G401 (cell line): ENCODE measurements at places on chromosomes 13 and 19.

DNA sequence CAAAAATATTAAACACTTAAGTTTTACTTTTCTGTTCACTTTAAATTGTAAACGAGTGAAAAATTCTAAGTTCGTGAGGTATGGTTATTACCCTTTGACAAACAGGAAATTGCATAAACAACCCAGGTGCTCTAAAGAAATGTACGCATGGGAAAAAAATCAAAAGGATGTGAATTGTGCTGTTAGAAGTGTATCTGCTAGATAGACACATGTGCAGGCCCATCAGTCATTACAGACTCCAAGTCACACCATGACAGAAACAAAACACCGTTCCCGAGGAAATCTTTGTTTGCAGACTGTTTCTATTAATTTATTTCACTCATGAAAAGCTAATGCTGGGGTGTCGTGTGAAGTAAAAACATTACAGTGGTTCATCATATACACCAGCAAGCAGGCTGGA lies 17.0 kb upstream of the DOCK9 start:
- no peak for DNase-seq

DNA sequence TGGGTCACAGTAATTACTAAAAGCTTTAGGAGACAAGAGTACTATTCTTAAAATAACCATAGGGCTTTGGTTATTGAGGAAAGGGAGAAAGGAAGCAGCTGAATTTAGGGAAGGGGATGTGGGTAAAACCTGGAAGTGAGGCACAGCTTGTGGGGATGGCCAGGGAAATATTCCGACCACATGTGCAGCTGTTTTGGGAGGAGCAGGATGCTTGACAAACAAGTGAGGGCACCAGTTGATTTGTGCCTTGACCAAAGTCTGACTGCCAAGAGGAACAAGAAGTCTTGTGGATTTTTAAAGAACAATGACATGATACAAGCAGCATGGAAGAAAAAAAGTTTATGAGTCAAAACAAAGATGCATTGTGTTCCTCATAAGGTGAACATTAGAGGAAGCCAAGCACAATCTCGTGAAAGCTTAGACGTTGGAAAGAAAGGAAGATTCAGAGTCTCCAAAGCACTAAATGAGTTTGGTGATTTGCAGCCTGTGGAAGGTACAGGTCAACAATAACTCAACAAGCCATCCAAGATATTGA lies 108.5 kb upstream of the GPC6 start:
- DNase-seq = no peak

GRCh38 chr19:51185868-51186215 lies 39.0 kb upstream of the CD33 start:
- DNase-seq = no peak

DNA sequence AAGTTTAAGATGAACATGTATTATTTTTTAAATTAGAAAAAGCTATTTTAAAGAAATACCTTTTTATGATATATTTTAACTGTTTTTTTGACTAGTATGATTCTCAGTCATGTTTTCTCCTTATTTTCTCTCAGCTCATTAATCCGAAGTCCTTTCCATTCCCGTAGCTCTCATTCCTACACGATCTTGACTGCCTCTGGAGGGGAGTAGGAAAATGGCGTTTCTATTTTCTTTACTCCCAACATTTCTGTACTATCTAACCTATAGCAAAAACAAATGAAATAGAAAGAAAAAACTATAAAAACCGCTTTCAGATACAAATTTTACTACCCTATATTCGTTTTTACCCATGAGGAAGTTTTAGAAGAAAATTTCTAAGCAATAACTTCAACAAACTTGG lies 343.8 kb downstream of the RBM26 start:
- DNase-seq = no peak

GRCh38 chr19:45469132-45469944 lies 1.5 kb downstream of the FOSB start:
- peak; percentile 97 for DNase-seq

DNA sequence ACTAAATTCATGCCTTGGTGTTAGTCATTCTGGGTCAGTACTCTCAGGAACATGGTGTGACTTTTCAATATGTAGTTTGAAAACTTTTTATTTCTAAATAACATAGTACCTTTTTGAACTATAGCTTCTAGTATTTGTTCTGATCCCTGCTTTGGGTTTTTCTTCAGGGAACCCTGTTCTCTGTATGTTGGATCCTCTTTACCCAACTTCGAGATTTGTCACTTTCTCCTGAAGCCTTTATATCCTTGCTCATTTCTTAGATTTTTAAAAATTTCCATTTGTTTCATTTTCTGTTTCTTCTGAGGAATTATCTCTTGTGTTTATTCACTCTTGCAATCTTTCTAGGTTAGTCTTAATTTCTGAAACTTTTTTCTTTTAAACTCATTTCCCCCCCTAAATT lies 12.4 kb upstream of the CHST8 start:
- DNase-seq = no peak

- no peak for DNase-seq
Observed at GRCh38 chr19:30061223-30062064, 119.4 kb downstream of the URI1 start.

DNA sequence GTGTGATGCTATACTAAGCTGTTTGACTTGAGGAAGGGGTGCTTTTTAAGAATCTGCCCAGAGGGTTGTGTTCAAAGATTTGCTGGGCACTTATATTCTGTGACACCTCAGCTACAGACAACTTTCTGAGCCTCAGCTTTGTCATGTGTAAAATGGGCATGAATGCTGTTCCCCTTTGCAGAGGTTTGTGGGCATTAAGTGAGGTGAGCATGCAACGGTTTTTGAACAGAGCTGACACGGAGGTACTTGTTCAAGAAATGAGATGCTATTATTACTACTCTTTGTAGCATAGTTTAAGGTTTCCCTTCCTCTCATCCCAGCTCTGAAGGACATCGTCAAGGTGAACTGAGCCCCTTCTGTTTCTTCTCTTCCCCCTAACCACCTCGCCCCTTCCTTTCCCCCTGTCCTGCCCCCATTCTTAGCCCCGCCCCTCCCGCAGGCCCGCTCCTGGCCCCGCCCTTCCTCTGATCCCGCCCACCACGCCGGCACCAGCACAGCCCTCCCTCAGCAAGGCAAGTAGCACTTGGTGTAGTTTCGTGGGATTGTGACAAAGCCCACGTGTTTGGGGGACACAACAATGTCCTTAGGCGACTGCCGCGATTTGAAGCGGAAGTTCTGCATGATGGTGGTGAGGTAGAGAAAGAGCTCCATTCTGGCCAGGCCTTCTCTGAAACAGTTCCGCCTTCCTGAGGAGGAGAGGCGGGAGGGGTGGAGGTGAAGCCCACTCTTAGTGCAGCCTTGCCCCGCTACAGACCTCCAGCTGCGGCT lies 26.1 kb upstream of the CYP2A7 start:
- DNase-seq = no peak

GRCh38 chr19:2154587-2155075 lies 3.3 kb upstream of the AP3D1 start:
- DNase-seq = no peak

GRCh38 chr13:39765801-39766463 lies 110.5 kb downstream of the COG6 start:
- peak; percentile 99 for DNase-seq

DNA sequence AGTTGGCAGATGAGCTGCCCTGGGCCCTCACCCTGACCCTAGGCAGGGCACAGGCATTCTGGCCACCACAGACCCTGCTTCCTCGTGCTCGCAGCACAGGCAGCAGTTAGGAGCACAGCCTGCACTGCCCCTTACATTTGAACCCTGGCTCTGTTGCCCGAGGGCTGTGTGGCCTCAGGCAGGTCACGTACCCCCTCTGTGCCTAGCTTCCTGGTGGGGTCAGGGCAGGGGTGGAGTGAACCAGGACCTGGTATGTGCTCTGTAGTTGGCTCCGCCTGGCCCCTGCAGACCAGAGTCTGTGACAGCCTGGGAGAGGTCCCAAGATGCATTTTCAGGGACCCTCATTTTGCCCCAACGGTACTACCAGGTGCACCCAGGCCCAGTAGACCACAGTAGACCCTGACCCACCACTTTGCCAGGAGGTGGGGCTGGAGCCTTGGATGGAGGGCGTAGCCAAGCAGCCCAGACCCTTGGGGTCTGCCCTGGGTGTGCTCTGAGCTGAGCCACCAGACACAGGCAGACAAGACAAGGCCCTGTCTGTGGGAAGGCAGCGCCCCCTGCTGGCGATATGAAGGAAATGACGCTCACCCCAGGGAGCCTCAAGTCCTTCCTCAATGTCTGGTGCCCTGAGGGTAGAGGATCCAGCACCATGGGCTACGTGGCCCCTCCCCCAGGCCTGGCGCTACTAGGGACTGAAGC lies 9.1 kb downstream of the LYL1 start:
- peak; percentile 92 for DNase-seq

DNA sequence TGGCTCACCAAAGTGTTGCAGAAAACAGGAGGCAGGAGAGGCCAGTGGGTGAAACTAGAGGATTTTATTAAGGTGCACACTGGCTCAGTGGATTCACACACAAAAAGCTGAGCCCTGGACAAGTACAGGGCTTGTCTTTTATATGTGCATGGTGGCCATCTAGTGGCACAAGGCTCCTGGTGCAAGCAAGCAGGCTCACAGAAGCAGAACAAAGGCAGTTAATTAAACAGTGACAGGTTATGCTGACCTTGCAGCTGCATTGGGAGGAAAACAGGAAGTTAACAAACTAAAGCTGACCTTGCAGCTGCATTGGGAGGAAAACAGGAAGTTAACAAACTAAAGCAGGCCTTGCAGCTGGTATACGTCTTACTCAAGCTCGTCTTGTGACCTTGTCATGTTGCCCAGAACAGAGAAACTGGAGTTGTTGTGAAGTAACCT lies 65.3 kb upstream of the ZNF681 start:
- DNase-seq = peak; percentile 15

DNA sequence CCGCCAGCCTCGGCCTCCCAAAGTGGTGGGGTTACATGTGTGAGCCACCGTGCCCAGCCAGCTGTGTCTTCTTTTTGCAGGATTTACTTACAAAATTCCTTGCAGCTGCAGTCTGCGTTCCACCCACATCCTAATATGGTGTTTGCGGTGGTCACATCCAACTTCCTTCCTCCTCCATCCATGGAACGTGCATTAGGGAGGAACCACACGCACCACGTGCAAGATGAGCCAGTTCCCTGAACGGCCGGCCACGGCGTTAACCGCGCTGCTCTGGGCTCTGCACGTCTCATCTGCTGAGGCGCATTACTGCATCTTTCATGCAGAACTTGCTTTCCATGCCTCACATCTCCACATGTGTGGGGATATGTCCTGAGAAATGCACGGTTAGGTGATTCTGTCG lies 13.0 kb upstream of the SIGLEC11 start:
- DNase-seq = no peak

- no peak for DNase-seq
Observed at GRCh38 chr19:31096062-31096830, 253.0 kb downstream of the TSHZ3 start.

GRCh38 chr19:34188408-34188807 lies 16.1 kb downstream of the LSM14A start:
- DNase-seq = no peak

- no peak for DNase-seq
Observed at GRCh38 chr19:41928754-41929535, 696 bp upstream of the ERFL start.

- no peak for DNase-seq
Observed at GRCh38 chr13:44792096-44792495, 197.2 kb downstream of the NUFIP1 start.
